ENCODE measurements at places on chromosomes 1 and 21.
A peak's percentile ranks its signal among the peaks of the same experiment; 100 is the strongest.

DNA sequence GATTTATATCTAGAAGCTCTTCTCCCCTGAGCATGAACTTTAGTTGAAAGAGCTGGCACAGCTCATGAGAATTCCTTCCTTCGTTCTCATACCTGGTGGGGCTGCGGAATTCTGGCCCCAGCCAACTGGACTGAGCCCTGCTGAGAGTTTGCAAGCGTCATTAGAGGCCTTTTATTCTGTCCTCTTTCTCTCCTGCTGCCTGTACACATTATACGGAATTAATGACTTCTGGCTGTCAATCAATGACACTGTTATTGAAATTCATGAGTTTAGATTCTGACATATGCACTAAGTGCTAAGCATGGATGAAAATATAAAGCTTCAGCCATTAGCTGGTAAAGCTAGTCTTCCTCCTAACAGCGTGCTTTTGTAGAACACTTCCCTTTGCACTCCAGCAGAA, 27.5 kb downstream of the KAZN start:
- DNase-seq: no peak

DNA sequence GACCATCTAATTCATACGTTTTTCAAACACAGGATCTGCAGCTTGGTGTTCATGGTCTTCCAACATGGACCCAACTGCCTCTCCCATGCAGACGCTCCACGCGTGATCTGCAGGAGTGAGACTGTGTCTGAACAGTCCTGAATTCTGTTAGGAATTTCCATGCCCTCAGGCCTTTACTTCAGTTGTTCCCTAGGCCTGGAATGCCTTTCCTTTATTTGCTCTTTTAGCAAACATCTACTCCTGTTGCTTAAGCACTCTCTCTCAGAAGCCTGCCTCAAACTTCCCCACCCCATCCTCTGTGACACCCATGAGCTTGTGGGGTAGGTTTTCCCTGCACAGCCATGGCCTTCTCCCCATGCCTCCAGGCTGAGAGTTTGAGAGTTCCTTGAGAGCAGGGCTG, 73.7 kb downstream of the DMRTB1 start:
- DNase-seq: no peak

DNA sequence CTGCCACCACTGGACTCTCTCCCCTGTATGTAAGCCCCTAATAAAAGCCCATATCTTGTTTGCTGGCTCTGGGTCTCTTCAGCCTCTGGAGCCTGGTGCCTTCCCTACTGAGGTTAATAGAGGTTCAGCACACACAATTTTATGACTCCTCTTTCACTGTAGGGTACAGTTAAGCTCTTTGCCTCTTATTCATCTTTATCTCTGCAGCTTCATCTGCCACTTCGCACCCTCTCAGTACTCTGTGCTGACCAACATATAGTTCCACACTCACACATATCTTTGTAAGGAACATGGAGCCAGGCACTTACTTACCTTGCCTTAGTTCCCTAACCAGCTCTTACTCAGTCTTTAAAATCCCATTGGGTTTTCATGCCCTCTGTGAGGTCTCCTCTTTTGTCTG, 4.5 kb downstream of the BTBD8 start:
- no peak for DNase-seq

DNA sequence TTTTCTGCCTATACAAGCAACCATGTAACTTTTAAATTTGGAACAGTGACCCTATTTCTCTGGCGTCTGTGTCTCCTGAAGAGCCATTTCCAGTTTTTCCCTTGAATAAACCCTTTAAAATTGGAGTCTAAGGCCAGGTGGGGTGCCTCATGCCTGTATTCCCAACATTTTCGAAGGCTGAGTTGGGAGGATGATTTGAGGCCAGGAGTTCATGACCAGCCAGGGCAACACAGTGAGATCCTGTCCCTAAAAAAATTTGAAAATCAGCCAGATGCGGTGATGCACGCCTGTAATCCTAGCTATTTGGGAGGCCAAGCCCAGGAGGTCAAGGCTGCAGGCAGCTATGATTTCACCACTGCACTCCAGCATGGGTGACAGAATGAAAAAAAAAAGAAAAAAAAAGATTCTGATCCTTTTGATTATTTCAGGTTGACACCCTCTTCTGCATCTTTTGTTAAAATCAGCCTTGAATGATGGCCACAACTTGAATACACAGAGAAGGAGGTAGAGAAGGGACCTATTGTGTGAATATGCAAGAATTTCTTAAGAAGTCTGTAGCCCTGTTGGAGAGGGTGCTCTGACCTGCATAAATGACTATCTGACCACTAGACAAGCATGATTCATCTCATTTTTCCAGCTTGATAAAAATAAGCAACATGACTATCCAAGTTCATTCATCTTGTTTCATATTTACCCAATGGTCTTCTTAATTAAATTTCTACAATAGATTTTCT, 40.2 kb upstream of the PARP1 start:
- DNase-seq: peak; percentile 34
